ENCODE measurements at places on chromosomes 12 and 14.

DNA sequence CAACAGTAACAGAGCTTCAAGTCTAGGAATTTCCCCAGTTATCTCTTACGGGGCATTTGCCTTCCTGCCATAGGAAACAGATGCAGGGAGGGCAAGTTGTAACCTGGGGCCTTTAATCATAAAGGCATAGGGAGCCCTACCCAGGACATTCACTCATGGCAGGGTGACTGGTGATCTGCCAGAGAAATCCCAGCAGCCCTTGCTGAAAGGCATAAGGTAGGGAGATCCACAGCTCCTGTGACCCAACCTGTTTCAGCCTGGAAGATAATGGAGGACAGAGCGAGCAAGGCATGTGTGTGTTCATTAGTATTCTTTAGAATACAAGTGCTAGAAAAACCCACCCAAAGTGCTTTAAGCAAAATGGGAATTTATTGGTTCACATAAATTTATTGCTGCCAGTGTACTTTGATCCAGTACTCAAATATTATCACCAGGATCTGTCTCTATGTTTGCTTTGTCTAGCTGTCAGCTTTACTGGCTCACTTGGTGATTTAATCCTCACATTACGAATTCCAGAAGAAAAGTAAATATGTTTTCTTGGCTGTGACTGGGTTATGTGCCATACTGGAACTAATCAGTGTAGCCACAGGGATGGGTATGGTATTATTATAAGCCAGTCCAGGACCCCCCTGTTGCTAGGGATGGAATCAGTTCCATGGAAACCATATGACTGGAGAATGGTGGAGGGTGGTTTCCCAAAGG, 21.1 kb upstream of the AKAP6 start:
- no peak for DNase-seq

DNA sequence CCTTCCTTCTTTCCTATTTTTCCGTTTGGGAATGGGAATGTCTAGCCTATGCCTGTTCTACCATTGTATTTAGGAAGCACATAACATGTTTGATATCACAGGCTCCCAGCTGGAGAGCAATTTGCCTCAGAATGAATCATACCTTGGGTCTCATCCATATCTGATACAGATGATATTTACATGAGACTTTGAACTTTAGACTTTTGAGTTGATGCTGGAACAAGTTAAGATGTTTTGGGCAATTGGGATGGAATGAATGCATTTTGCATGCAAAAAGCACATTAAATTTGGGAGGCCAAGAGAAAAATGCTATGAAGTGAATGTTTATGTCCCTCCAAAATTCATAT, 61.9 kb upstream of the BEGAIN start:
- peak; percentile 69 for DNase-seq

DNA sequence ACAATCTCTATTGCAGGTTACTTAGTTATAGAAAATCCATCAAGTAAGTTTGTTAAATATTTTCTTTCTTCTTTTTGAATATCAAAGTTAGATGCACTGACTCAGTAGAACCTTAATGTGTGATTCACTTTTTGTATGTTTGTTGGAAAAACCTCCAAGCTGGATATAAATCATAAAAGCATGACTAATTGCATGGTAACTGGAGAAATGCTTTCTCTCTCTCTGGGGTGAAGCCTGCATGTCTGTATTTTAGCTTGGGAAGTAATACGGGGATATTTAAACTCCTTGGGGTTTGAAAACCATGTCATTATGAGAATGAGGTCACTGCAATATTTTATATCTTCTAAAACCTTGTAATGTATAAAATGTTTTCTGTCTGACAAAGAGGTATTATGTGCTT, 58.6 kb upstream of the MYF6 start:
- DNase-seq = peak; percentile 86

GRCh38 chr12:21776175-21776574, 1.7 kb upstream of the KCNJ8 start:
- no peak for DNase-seq

GRCh38 chr12:25691865-25692114, 138.7 kb upstream of the LMNTD1 start:
- DNase-seq = no peak

DNA sequence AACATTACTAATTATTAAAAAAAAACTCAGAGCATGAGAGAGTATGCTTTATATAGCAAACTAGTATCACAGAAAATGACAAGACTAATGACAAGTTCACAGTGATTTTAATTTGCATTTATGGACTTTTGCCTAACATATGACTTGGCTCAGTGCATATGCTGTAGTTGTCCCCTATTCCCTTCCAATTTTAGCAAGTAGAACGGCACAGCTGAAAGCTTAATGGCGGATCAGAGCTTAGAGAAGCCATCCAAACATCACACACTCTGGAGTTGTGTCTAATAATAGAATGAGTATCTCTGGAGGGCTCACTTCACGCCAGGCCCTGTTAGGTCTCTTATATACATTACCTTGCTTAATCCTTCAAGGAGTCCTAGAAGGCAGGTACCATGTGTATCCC, 13.3 kb downstream of the CNIH1 start:
- DNase-seq = no peak

DNA sequence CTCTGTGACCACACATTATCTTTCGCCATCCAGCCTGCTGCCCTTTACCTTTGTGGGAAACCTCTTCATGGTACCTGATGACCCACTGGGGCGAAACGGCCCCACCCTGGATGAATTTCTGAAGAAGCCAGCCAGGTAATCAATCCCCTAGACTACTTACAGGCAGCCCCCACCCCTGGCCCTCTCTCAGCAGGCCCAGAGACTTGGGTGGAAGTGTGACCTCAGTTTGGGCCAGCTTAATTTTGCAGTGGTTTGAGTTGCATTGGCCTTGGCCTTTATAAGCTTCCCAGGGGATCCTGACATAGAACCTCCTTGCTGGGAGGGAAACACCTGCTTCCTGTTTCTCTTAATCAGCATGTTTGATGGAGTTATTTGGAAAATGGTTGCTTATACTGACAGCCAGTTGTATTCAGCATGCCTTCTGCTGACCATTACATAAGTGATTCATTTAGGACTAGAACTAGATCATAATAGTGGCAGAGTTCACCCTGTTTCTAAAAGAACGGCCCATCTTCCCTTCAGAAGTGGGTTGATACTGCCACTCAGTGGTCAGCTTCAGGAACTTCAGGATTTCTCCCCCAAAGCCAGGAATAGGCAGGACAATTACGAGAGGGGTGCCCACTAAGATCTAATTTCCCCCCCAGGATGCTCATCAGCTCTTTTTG, 6.1 kb downstream of the SDR39U1 start:
- peak; percentile 51 for DNase-seq

DNA sequence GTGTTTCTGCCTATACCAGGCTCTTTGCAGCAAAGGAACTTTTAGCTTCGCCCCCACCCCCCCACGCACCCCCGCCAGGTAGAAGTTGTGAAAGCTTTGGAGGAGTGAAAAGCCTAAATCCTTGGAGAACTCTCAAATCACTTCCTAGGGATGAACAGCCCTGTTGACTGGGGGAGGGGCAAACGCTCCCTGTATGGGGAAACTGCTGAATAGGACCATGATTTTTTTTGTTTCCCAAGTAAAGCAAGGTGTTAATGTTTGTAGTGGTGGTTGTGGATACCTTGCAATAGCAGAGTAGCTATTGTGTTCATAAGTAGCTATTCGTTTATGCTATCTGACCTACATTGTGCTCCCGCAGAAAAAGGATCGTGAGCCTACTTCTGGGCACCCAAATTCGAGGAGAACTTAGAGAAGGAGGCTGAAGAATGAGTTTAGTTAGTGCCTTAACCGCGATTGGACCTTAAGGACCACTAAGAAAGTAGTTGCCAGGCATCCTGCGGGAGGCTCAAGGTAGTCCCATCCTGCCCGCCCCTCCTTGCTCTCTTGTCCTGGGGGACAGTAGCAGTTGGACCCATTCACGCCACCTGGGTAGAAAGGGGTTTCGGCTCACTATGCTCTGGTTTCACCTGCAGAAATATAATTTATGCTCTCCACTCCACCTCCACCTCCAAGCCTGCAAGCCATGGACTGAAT, 901 bp upstream of the NFKBIA start:
- DNase-seq = no peak

- DNase-seq = no peak
Measured at GRCh38 chr12:22729431-22729956, 104.5 kb downstream of the ETNK1 start.

DNA sequence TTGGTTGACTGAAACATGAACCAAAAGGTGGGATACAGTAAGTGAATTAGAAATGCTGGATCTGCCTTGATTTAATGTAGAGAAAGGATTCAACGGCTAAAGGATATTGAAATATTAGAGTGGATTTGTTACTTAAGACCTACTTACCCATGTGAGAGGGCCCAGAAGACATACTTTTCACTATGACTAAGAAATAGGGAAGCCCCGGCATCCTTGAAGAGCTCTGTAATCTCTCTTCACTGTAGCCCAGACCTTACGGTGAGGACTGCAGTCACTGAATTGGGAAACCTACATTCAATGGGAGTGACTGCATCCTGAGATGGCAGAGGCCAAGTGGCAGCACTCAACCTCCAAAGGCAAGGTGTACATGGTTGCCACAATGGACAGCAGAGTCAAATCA, 52.5 kb downstream of the KANSL2 start:
- no peak for DNase-seq

DNA sequence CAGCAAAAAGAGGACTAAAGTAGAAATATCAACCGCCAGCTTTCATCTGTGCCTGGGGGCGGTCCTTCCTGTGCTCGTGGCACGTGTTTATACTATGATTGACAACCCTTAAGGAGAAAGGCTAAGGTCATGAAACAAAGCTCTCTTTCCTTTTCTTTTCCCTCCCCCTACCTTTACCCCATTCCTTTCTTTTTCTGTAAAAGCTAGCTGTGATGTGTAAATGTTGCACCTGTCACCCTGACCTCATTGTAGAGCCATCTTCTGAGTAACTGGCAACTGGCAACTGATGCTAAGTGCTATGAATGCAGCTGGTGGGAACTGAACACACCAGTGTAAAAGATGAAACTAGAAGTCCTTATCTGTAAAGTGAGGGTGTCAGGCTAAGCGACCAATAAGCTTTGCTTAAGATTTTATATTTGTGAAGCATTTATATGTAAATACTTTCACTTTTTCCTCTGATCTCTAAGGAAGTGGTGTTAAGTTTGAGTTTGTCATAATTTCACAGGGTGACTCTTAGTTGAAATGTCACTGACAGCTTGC, 102.8 kb upstream of the BCAT1 start:
- DNase-seq = no peak

GRCh38 chr12:55673638-55674037, 34.1 kb downstream of the ITGA7 start:
- DNase-seq = no peak

- no peak for DNase-seq
Measured at GRCh38 chr14:68539241-68539737, 253.6 kb downstream of the ZFP36L1 start.

DNA sequence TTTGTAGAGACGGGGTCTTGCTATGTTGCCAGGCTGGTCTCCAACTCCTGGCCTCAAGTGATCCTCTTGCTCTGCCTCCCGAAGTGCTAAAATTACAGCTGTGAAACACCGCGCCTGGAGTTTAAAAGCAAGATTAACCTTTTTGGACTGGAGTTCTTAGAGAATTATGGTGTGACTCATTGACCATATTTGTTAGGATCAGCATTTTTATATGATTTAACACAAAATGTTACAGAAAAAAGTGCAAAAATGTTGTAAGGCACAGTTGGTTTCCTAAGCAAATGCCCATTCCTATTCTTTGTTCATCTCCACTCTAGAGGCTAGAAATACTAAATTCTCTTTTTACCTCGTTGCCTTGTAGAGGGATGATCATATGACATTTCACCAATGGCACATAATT, 27.6 kb downstream of the SLC35E3 start:
- no peak for DNase-seq

GRCh38 chr12:54005853-54006558, 2.8 kb upstream of the HOXC8 start:
- peak; percentile 20 for DNase-seq

- no peak for DNase-seq
Measured at GRCh38 chr14:97379091-97379531, 581.9 kb downstream of the VRK1 start.

- DNase-seq = no peak
Measured at GRCh38 chr12:3992945-3993344, 119.7 kb upstream of the PARP11 start.

DNA sequence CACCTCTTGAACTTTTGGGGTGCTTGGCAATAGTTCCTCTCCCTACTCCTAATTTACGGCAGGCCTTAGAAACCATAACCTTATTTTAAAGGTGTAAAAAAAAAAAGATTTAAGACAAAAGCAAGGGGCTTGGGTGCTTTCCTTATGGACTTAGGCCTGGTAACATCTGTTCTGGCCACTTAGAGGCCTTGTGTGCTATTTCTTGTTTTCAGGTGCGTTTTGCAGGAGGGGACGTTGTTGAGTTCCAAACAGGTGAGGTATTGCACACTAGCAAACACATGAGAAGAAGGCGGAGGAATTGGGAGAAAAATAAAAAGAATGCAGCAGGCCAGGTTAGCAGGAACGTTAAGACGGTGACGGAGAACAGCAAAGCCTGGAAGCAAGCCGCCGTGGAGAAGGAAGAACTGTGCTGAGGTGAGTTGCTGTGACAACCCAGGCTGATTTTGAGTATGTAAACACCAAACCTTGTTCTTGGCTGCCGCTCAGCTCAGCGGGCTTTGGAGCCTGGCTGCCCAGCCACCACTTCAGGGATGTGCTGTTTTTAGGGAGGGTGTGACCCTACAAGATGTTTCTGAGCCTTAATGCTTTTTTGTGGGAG, 17.3 kb downstream of the EMG1 start:
- no peak for DNase-seq

- DNase-seq = no peak
Measured at GRCh38 chr12:11753150-11753499, 103.7 kb downstream of the ETV6 start.

- no peak for DNase-seq
Measured at GRCh38 chr14:100696008-100696407, 30.7 kb upstream of the DLK1 start.

GRCh38 chr14:58171090-58171489, 19.1 kb upstream of the ARMH4 start:
- peak; percentile 74 for DNase-seq

- no peak for DNase-seq
Measured at GRCh38 chr12:44294649-44295048, 458.8 kb downstream of the TMEM117 start.
